ENCODE measurements at places on chromosomes 5 and 9. TPM values are rescaled to one million over a fixed set of nuclear protein-coding genes. Genes with fewer than 3 reads are reported as not detected.

- DNase-seq, result no peak
Measured at GRCh38 chr5:98787131-98787719, 13.8 kb downstream of the RGMB start.

DNA sequence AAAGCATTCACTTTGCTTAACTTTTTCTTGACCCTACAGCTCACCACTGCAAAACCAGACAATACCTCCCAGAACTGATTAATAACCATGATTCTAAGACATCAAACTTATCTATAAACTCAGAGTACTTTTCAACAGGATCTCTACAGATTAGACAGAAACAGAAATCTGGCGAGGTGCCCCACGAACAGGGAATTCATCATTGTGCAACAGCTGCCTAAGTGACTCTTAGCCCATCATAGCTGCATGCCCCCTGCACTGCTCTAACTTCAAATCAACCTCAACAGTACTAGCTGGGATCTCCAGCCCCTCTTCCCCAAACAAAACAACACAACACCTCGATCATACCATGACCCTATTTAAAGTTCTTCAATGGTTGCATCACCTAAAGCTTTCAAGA is 16.1 kb upstream of the COL23A1 start:
- no peak for DNase-seq

DNA sequence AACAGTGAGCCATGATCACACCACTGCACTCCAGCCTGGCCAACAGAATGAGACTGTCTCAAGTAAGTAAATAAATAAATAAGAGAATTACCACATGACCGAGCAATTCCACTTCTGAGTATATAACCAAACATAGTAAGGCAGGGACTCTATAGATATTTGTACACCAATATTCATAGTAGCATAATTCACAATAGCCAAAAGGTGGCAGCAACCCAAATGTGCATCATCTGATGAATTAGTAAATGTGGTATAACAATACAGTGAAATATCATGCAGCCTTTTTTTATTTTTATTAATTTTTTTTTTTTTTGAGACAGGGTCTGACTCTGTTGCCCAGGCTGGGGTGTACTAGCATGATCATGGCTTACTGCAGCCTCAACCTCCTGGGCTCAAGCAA is 33.1 kb downstream of the ALDH7A1 start:
- no peak for DNase-seq

DNA sequence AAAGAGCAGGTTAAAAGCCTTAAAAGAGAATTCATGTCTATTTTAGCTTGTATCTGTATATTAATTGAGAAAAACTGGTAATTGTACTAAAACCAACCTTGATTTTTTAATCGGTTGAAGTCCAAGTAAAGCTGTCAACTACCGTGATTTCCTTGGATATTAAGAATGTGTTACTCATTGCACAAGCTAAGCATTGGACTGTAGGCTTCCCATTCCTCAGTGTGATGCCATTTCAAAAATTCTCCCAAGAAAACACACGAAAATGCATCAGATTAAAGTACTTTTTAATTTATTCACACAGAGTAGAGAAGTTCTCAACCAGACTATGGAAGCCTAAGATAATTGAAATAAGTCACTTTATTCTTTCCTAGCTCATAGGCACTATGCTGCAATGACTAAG is 761.4 kb upstream of the TYRP1 start:
- no peak for DNase-seq

- no peak for DNase-seq
Measured at GRCh38 chr5:92372766-92373165, 989.6 kb upstream of the ARRDC3 start.

- no peak for DNase-seq
Measured at GRCh38 chr5:173531863-173532262, 84.6 kb downstream of the BOD1 start.

DNA sequence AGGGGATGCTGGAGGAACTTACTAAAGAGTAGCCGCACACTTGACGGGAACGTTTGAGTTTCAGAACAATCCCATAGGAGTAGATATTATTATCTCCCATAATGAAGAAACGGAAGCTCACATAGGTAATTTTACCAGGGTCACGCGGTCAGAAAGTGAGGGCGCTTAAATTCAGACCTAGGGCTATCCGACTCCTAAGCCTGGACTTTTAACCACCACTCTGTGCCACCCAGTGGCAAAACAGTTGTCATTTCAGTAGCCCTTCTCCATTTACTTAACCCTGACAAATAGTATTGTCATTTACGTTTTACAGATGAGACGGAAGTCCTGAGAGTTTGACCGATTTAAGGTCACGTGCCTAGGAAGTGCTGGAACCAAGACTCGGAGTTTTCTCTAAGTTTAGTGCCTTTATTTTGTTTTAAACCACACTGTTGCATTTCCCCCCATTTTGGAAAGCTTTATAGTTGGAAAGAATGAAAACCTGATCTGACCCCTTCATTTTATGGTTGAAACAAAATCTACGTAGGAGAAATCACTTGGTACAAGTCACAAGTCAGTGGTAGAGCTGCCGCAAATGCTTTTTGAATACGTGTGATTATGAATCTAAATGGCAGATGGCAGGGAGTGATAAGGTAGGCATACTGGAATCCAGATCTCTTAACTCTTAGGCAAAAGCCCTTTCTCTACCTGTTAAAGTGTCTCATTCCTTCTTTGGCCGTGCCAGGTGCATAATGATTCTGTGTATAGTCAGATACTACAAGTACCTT is 650 bp downstream of the MRRF start:
- DNase-seq, result peak; percentile 25

GRCh38 chr5:2985718-2986117 is 234.2 kb upstream of the IRX2 start:
- DNase-seq, result no peak

GRCh38 chr9:89635816-89636215 is 31.0 kb downstream of the GADD45G start:
- DNase-seq, result no peak

- peak; percentile 39 for DNase-seq
Measured at GRCh38 chr9:116094846-116095245, 58.7 kb upstream of the PAPPA start.

DNA sequence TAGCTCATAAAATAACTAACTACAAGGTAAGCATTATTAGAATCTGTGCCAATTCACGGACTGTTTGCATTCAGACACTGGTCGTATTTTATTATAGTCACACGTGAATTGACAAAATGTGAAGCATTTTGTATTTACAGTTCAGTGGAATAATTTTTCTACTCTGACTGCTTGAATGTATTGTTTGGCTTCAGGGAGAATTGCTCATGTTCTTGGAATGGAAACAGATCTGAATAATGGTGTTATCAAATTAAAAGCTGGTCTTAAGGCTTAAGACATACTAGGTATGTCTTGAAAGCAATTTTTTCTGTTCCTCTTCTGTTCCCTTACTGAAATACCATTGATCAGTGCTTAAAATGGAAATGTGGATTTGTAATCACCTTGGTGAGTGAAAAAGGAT is 543.7 kb upstream of the TLE4 start:
- peak; percentile 56 for DNase-seq

DNA sequence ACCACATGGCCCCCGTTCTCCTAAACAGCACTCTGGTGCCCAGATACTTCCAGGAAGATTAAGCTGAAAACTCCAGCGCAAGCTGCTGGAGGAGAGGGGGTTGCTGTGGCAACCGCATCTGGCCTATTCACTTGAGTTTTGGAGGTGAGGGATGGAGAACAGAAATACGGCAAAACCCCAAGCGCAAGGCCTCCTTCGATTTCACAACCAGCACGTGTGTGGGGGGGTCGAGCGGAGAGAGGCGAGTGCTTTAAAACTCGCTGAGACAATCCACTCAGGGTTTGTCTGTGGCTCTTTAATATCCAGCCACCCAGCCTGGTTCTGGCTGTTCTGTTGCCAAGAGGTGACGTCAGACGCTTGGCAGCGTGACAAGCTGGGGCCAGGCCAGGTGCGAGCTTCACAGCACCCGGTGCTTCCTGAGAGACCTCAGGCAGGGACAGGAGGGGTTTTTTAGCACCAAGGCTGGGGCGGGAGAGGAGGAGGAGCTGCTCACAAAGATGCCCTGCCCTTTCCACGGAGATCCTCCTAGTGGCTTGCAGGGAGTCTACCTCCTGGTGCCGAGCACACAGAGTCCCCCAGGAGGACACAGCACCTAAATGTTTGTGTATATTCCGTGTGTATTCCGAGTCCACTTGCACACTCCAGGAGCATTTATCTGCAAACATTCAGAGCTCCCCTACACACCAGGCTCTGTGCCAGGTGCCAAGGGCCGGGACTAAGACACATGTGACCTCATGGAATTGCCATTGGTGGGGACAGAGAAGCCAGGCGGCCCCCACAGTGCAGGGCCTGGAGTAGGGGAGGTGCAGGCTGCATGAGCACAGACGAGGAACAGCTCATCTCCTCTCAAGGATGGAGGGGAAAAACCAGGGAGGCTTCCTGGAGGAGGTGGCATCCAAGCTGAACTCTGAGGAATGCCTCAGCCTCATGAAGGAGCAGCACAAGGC is 194.6 kb downstream of the OLFM1 start:
- DNase-seq, result no peak

GRCh38 chr5:71982717-71983395 is 124.4 kb upstream of the MAP1B start:
- DNase-seq, result no peak

DNA sequence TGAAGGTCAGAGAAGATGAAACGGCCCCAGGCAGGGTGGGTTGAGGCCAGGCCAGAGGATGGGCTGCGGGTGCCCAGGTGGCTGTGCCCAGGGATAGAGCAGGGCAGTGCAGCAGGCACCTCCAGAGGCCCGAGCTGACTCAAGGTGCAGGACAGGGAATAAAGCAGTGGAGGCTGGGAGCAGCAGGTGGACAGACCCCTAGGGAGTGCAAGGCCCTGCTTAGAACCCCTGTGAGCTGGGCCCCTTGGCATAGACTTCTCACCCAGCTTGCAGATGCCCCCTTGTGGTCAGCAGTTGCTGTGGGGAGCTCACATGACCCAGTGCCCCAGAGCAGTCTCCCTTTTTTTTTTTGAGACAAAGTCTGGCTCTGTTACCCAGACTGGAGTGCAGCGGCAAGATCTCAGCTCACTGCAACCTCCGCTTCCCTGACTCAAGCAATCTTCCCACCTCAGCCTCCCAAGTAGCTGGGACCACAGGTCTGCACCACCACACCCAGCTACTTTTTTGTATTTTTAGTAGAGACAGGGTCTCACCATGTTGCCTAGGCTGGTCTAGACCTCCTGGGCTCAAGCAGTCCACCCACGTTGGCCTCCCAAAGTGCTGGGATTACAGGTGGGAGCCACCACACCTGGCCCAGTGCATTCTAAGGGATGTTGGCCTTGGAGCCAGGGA is 118.8 kb downstream of the WNK2 start:
- peak; percentile 37 for DNase-seq

NEUROG1 gene
- total RNA-seq, result not detected

CAMLG gene
- 26.5 TPM for total RNA-seq

DNAH5 gene
- 1.1 TPM for total RNA-seq

C5orf52 gene
- not detected for total RNA-seq

FSTL4 gene
- not detected for total RNA-seq

FASTKD3 gene
- 8.0 TPM for total RNA-seq

GLDC gene
- 0.31 TPM for total RNA-seq

SPINK6 gene
- total RNA-seq, result not detected

CDHR2 gene
- total RNA-seq, result not detected

LCN6 gene
- not detected for total RNA-seq

MAMDC2 gene
- 12.7 TPM for total RNA-seq

MAST4 gene
- 8.1 TPM for total RNA-seq

Measured in HFFc6 (cell line).